ENCODE measurements at places on chromosomes 2 and 18. TPM values are rescaled to one million over a fixed set of nuclear protein-coding genes. Genes with fewer than 3 reads are reported as not detected.

Gene DYNAP
- total RNA-seq = not detected

Gene HRH4
- total RNA-seq = not detected

Gene SPATS2L
- 174 TPM for total RNA-seq

Gene KCNF1
- 1.3 TPM for total RNA-seq

GRCh38 chr2:64522843-64523428, 1.2 kb upstream of the AFTPH start:
- no peaks in the 10 kb centered on the region for H3K27me3 ChIP-seq
- no peak overlapping the region for H3K27ac ChIP-seq

DNA sequence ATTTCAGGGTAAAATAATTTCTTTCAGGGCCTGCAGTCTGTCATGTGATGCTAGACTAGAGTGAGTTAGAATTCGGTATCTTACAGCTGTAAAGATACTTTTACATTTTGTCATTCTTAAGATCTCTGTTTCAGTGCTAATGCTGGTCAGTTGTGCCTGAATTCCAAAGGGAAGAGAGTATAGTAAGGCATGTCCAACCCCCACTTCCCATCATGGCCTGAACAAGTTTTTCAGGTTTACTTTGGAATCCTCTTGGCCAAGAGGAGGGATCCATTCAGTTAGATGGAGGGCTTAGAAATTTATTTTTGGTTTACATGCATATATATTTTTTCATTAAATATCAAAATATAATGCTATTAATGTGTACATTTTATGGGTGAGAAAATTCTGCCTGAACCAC, 596.6 kb downstream of the XIRP2 start:
- DNase-seq = peak; percentile 25
- no peaks in the 10 kb centered on the region for H3K27me3 ChIP-seq
- H3K27ac ChIP-seq = no peak overlapping the region
- H3K4me3 ChIP-seq = no peak overlapping the region
- H3K4me1 ChIP-seq = no peaks in the 10 kb centered on the region

- H3K27ac ChIP-seq = no peak overlapping the region
- H3K36me3 ChIP-seq = no peaks in the 10 kb centered on the region
- DNase-seq = peak; percentile 36
- H3K4me1 ChIP-seq = no peaks in the 10 kb centered on the region
These were observed 43.3 kb downstream of the TMEM200C start for GRCh38 chr18:5851998-5852397.

DNA sequence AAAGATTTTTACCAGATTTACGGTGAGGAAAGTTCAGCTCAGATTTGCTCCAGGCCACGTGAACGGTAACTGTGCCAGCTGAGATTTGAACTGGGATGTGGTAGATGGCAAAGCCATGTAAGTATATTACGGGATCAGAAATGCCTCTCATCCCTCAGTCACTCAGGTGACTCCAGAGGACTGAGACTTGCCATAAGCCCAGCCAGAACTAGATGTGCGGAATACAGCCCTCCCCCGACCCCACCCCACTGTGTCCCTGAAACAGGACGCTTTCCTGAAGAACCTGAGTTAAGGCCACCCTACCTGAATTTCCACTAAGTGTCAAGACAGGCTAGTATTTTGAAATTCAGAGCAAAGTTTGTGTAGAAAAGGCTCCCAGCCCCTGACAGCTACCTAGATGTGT, 1.3 kb upstream of the FHL2 start:
- no peaks in the 10 kb centered on the region for H3K27me3 ChIP-seq
- no peak overlapping the region for H3K4me3 ChIP-seq
- H3K27ac ChIP-seq = no peak overlapping the region
- H3K36me3 ChIP-seq = peaks cover 11% of the 10 kb centered on the region
- no peak for DNase-seq
- H3K4me1 ChIP-seq = peaks cover 49% of the 10 kb centered on the region

- H3K27ac ChIP-seq = no peak overlapping the region
- H3K4me1 ChIP-seq = peaks cover 9% of the 10 kb centered on the region
- H3K4me3 ChIP-seq = no peak overlapping the region
- no peak for DNase-seq
- peaks cover 4% of the 10 kb centered on the region for H3K27me3 ChIP-seq
- H3K36me3 ChIP-seq = no peaks in the 10 kb centered on the region
These were observed 48.3 kb upstream of the NRP2 start for GRCh38 chr2:205633994-205634393.

DNA sequence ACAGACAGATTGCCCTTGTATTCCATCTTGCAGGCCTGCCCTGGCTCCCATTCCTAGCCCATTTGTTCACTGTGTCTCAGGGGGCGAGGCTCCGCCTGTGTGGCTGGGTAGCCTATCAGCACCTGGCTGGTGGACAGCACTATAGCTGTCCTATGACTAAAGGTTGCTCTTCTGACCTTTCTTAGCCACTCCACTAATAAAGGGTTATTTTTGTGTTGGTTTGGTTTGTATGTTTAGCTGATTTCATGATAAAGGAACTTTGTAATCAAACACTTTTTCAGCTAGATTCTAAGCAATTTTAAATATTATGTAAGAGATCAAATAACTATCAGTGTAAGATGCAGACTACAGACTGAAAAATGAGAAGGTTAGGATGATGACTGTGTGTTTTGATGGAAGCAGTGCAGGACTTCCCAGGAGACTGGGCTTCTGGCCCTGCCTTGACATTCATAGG, 72.2 kb downstream of the CRIM1 start:
- H3K4me3 ChIP-seq = no peak overlapping the region
- no peak overlapping the region for H3K27ac ChIP-seq
- H3K4me1 ChIP-seq = peaks cover 5% of the 10 kb centered on the region
- peaks cover 12% of the 10 kb centered on the region for H3K36me3 ChIP-seq

DNA sequence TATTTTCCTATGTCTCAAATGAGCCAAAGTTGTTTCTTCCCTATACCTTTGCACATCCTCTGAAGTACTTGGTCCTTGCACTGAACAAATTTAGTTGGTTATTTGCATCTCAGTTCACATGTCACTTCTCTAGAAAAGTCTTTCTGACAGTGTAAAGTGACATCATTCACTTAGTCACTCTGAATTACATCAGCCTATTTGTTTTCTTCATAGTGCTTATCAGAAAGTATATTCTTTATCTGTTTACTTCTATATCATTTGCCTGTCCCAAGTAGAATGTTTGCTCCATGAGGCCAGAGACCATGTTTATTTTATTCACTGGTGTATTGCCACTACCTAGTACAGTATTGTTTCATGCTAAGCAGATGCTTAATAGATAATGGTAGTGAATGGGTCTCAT, 173.7 kb downstream of the HNMT start:
- no peak overlapping the region for H3K27ac ChIP-seq
- no peak for DNase-seq
- H3K4me1 ChIP-seq = no peaks in the 10 kb centered on the region
- H3K36me3 ChIP-seq = no peaks in the 10 kb centered on the region

DNA sequence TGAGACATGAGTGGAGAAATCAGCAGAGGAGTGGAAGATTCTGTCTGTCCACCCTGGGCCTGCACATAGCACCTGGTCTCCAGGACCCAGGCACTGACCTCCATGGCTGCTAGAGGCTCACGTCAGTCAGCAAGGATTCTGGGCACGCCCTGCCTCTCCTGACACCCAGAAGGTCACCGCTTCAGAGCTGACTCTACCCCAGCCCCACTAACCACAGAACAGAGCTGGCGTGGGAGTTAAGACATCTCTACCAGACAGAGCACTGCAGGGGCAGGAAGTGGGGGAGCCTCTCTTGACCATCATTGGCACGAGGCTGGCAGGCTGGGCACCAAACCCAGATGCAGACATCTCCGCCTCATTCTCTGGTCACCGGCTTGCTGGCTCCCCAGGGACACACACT, 3.0 kb downstream of the ADCY3 start:
- H3K27ac ChIP-seq = no peak overlapping the region
- no peaks in the 10 kb centered on the region for H3K36me3 ChIP-seq
- no peak for DNase-seq
- peaks cover 20% of the 10 kb centered on the region for H3K4me1 ChIP-seq
- no peaks in the 10 kb centered on the region for H3K27me3 ChIP-seq

- peak; percentile 97 for DNase-seq
- H3K27me3 ChIP-seq = no peaks in the 10 kb centered on the region
- peaks cover 64% of the 10 kb centered on the region for H3K4me1 ChIP-seq
- H3K36me3 ChIP-seq = no peaks in the 10 kb centered on the region
These were observed 151.3 kb downstream of the ZFP36L2 start for GRCh38 chr2:43075054-43075593.

DNA sequence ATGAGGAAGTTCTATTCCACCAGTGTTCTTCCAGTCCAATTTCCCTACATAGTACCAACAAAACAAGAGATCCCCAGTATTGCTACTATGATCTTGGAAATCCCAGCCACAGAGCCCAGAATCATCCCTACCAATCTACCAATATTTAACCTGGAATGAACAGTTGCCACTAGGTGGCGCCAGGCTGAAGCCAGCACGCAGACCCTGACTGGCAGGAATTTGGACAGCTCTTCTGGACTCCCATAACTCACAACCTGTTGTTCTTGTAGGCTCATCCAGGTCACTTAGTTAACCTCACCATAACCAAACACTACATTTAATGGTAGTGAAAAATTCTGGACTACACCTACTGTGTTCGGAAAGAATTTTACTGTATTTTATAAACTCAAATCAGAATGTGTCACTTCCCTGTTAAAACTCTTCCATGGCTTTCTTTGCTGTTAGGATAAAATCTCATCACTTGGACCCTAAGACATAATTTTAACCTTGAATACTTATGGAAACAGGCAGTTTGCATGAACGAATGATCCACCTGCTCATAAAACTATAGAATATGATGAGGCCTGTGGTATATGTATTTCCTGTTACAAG, 59.8 kb upstream of the SLC38A11 start:
- H3K4me3 ChIP-seq = no peak overlapping the region
- no peaks in the 10 kb centered on the region for H3K4me1 ChIP-seq
- H3K27ac ChIP-seq = no peak overlapping the region
- no peaks in the 10 kb centered on the region for H3K27me3 ChIP-seq
- no peaks in the 10 kb centered on the region for H3K36me3 ChIP-seq

DNA sequence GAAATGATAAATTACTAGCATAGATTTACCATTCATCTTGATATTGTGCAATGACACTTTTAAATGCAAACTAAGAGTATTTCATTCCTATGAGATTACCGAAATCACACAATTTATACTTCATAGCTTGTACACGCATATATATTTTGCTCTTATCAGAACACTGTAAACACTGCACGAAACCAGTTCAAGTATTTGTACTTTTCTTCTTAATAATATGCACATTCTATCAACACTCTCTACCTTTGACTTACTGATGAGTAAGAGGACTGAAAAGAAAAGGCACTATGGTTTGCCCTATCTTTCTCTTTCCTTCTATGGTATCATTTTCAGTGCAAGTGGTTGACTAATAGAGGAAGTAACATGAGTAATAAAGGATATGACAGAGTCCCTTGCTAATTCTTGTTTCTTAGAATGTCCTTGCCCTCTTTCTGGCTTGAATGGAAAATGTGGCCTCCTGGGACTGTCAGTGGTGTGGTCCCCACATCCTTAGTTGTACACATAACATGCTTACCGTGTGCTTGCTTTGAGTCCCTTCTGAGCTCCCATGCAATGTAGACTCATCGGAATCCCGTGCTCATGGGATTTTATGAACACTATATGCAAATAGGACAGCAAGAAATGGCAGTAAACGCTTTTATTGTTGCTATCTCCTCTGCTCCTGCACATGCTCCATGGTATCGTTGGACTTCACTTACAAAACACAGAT, 363.5 kb upstream of the TNP1 start:
- DNase-seq = peak; percentile 92
- H3K4me3 ChIP-seq = peak overlapping the region; percentile 14
- H3K27me3 ChIP-seq = no peaks in the 10 kb centered on the region
- H3K36me3 ChIP-seq = no peaks in the 10 kb centered on the region

GRCh38 chr2:10678225-10678624, 11.6 kb downstream of the NOL10 start:
- peaks cover 29% of the 10 kb centered on the region for H3K36me3 ChIP-seq
- no peak overlapping the region for H3K27ac ChIP-seq
- no peaks in the 10 kb centered on the region for H3K27me3 ChIP-seq
- DNase-seq = no peak
